ENCODE measurements at places on chromosomes 2 and 18.

DNA sequence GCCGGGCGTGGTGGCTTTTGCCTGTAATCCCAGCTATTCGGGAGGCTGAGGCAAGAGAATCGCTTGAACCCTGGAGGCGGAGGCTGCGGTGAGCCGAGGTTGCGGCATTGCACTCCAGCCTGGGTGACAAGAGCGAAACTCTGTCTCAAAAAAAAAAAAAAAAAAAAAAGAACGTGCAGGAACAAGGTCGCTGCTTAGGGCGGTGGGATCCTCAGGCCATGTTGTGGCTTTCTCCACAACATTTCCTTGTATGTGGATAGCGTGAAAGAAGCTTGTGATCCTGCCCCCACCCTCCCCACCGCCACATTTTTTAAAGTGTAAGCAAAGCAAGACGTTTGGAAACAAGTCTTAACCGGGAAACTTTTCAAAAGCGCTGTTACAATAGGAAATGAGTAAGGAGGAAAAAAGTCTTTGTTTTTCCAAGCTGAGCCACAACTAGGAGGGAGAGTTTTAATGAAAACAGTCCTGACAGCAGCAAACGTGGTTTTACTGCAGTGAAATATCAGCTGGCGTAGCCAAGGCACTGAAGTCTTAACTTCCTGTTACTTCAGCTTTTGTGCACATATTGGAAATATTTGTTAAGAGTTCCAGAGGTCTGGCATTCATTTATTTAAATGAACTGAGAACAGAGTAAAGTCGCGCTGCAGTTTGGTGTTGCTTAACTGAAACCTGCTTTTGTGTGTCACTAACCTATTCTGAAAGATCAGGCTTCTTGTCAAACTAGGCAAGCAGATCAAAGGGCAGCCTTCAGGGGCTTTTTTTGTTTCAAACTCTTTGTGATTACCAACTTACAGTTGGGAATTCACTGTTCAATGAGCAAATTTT lies 3.8 kb downstream of the TGIF1 start:
- ATAC-seq: peak; percentile 20

- no peak for ATAC-seq
Measured at GRCh38 chr18:31049189-31049588, 6.6 kb upstream of the DSC3 start.

GRCh38 chr2:42117923-42118753 lies 51.0 kb upstream of the EML4 start:
- ATAC-seq: peak; percentile 95

DNA sequence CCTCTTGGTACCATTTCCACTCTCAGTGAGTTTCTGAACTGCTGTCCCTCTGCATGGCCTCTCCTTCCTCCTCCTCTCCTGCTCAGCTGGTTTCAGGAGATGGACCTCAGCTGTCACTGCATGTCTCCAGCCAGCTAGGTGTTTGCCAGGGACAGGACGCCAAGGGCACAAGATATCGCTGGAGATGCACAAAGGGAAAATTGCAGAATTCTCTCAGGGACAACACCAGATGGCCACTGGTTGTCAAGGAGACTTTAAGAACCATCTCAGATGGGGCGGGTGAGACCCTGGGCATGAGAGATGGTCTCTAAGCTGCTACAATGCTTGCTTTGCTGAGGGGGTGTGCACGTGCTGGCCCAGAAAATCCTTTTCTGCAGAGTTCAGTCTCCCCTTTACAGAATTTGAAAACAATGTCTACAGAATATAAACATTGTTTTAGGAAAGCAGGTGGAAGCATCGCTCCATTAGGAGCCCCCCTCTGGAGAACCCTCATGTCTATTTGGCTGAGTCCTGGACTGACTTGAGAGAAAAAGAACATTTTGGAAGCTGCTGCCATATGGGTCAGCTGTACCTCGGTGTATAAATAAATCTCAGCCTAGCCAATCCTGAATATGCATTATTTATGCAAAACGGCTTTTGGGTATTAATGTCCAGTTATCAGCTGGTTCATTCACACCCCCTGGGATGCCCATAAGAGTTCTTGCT lies 57.8 kb upstream of the SPP2 start:
- no peak for ATAC-seq

GRCh38 chr2:232444409-232445148 lies 11.4 kb upstream of the ALPI start:
- peak; percentile 54 for ATAC-seq

DNA sequence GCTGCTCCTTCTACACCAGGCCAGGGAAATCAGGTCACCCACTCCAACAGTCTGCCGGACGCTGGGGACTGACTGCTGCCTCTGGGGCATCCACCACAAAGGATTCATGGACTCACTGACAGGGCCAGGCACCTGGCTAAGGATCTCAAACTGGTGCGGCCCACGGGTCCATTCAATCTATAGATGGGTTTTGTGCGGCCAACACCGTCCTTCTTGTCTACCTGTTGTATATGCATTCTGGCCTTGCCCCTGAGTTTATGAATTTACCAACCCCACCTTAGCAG lies 10.9 kb upstream of the SLC20A1 start:
- no peak for ATAC-seq

DNA sequence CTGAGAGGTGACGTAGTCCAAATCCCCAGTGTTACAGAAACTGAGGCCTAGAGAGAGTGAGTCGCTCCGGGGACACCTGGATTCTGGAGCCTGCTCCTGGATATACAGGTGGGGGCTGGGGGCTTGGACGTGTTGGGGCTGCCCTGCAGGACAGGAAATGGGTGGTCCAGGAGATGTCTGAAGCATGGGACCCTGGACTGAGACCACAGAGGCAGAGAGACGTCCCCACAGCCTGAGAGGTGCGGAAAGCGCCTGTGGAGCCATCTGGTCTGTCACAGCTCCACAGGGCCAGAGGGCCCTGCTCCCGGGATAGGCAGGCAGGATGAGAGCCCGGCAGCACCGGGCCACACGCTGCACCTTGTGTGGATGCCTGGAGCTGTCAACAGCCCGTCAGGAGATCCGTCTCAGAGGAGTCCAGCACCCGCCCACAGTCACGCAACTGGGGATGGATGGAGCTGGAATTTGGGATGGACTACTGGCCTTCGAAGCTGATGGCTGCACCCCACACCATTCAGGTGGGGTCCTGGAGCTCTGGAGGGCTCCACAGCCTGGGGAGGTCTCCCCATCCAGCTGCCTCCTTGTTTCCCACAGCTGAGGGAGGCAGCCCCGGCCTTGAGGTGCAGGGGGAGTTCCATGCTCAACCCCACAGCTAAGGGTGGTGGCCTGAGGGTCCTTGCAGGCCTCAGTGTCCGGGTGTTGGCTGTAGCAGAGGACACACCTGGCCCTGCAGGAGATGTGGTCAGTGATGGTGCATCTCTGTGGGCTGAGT lies 303.0 kb downstream of the NDUFA10 start:
- no peak for ATAC-seq

GRCh38 chr2:154370873-154371272 lies 327.6 kb upstream of the KCNJ3 start:
- no peak for ATAC-seq

DNA sequence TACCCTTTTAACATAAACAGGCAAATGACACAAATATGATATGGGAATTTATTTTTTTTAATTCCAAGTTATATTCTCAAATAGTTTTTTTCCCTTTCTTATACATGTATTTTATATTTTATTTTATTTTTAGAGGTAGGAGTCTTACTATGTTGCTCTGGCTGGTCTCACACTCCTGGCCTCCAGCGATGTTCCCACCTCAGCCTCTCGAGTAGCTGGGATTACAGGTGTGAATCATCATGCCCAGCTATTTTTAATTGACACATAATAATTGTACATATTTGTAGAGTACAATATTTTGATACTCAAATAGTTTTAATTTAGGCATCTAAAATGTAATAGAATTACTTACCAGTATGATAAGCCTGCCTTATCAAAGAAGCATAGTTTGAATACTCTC lies 12.2 kb downstream of the BAZ2B start:
- no peak for ATAC-seq

GRCh38 chr2:228652366-228652765 lies 470.9 kb upstream of the SPHKAP start:
- no peak for ATAC-seq

GRCh38 chr2:135698838-135699237 lies 42.8 kb upstream of the UBXN4 start:
- ATAC-seq: no peak

DNA sequence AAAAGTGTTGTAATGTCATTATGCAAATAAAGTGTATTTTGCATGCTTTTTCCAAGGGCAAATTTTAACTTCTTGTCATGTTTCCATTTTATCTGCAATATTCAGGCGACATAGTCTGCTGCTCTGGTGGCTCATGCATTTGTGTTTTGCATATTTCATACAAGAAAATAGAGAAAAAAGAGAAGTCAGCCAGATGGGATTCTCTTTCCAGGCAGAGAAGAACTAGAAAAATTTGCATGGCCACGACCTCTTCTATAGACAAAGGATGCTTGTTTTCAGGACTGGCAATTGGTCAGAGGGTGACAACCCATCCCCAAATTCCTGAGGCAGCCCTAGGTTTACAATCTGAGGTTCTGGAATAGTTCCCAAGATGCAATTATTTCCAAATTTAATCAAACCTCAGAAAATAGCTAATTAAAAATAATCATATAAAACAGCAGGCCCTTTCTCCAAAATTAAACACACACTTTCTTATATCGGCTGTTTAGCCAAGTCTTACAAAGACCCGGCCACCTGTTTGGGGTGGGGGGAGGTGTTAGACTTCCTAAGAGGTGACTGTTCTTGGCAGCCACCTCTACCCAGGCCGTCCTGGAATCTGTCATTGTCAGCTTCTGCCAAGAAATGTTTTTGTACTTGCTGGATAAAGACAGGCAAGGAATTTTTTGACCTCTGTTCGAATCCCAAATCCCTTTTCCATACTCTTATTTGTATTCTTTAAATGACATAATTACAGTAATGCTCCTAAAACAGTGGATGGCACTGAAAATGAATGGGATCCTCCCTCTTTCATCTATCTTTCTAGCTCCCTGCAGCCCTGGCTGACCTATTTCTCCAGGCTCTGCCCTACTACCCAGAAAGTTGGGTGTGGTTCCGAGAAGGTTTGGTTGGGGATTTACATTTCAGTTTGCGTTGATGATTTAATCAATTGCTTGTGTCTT lies 20.8 kb upstream of the SOS1 start:
- peak; percentile 35 for ATAC-seq

GRCh38 chr18:23460285-23461273 lies 7.5 kb downstream of the RIOK3 start:
- ATAC-seq: peak; percentile 30

DNA sequence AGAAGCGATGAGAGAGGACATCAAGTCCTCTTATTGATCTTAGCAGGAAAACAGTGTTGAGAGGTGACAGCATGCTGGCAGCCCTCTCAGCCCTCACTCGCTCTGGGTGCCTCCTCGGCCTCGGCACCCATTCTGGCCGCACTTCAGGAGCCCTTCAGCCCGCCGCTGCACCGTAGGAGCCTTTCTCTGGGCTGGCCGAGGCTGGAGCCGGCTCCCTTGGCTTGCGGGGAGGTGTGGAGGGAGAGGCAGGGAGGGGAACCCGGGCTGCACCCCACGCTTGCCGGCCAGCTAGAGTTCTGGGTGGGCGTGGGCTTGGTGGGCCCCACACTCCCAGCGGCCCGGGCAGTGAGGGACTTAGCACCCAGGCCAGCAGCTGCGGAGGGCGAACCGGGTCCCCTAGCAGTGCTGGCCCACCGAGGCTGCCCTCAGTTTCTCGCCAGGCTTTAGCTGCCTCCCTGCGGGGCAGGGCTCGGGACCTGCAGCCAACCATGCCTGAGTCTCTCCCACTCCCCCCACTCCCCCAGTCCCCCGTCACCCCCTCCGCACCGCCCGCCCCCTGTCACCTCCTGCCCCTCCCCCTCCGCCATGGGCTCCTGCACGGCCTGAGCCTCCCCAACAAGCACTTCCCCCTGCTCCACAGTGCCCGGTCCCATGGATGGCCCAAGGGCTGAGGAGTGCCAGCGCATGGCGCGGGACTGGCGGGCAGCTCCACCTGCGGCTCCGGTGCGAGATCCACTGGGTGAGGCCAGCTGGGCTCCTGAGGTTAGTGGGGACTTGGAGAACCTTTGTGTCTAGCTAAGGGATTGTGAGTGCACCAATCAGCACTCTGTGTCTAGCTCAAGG lies 8.4 kb downstream of the FAP start:
- no peak for ATAC-seq

- ATAC-seq: no peak
Measured at GRCh38 chr2:223081789-223082188, 29.8 kb downstream of the KCNE4 start.

DNA sequence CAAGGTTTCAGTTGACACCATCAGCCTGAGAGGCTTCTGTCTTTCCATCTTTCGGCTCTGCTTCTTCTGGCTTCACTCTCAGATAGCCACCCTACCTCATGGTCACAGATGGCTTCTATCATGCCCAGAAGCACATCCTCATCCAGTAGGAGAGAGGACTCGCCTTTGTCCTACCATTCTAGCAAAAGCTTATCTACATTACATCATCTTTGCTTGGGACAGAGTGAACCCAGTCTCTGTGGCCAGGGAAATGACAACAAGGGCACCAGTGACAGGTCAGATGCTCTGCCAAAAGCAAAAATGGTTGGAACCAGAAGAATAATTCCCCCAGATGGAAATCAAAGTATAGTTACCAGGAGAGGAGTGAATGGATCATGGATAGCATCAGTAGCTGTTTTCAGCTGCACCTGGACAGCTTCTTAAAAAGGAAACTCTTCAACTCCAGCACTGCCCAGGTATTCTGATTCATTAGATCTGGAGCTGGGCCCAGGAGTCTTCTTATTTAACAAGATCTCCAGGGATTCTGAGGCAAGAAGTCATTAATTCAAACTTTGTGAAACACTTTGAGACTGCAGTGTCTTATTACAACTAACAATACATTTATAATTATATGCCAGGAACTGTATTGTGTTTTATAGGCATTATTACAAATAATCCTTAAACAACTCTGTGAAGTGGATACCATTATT lies 257.7 kb upstream of the UBE2E3 start:
- ATAC-seq: no peak

DNA sequence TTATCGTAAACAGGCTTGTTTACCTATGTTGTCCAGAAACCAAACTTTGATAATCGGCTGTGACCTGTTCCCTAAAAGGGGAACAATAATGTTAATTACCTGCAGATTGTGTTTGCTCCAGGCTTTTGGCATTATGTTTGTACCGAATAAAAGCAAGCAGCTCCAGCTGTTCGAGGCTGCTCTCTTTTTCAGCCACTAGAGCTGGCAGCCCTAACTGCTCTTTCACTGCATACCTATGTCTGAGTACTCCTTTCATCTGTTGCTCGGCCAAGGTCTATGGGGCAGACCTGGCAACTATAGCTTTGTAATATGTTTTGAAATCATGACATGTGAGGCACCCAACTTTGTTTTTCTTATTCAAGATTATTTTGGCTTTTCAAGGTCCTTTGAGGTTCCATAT lies 77.8 kb upstream of the EHBP1 start:
- ATAC-seq: no peak

DNA sequence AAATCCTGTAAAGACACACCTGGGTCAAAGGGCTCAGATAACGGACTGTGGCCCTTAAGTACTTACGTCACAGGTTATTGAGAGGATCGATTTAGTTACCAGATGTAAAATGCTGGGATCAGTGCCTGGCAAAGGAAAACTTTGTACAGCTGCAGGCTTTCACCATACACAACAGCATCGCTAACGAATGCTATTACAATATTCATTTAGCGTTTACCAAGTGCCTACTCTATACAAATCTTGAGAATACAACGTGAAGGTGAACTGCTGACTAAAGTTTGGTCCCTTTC lies 619 bp upstream of the MSH6 start:
- ATAC-seq: no peak

All from esophagus mucosa (tissue), 1 donor.